ENCODE measurements at places on chromosomes 11 and 22. TPM values are rescaled to one million over a fixed set of nuclear protein-coding genes. Genes with fewer than 3 reads are reported as not detected.

MS4A15 gene
- not detected for polyA plus RNA-seq

APOL5 gene
- polyA plus RNA-seq: not detected

HSPB2 gene
- polyA plus RNA-seq: not detected

TBX10 gene
- not detected for polyA plus RNA-seq

FGF19 gene
- polyA plus RNA-seq: not detected

CD44 gene
- 338 TPM for polyA plus RNA-seq

LRRC55 gene
- polyA plus RNA-seq: not detected

CDCA5 gene
- 0.54 TPM for polyA plus RNA-seq

MYH9 gene
- polyA plus RNA-seq: 425 TPM

OR51B2 gene
- not detected for polyA plus RNA-seq

BRSK2 gene
- 0.23 TPM for polyA plus RNA-seq

RTN4RL2 gene
- polyA plus RNA-seq: 0.28 TPM

FZD4 gene
- polyA plus RNA-seq: not detected

NRXN2 gene
- not detected for polyA plus RNA-seq

C11orf68 gene
- polyA plus RNA-seq: 70.3 TPM

TRIM77 gene
- polyA plus RNA-seq: not detected

MYBPC3 gene
- polyA plus RNA-seq: not detected

ZFTA gene
- polyA plus RNA-seq: 0.37 TPM

TLCD5 gene
- polyA plus RNA-seq: 0.16 TPM

All from CD8-positive, alpha-beta memory T cell (primary cell).